Activated T-helper 17 cell treated with anti-CD3 and anti-CD28 coated beads, Interleukin-2, amount 50 U/mL, for 72 hours (primary cell): ENCODE measurements at places on chromosomes 4 and X.

GRCh38 chr4:13921805-13922204, 294.3 kb upstream of the BOD1L1 start:
- ATAC-seq, result no peak

DNA sequence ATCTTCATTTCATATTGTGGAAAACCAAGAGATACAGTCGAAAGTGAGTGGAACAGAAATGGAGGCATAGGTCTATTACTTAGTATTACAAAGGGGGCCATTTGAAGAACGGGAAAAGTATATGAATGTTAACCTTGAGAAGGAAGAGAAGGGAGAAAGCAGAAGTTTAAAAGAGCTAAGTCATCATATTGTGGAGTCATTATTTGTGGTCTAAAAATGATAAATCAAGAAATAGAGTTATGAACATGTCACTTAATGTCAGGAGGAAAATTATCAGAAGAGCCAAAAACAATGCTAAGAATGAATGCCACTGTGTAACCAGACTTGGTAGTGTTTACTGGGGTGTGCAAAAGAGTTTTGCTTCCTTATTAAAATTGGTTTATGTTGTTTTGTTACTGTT, 589.5 kb upstream of the LCORL start:
- no peak for ATAC-seq

DNA sequence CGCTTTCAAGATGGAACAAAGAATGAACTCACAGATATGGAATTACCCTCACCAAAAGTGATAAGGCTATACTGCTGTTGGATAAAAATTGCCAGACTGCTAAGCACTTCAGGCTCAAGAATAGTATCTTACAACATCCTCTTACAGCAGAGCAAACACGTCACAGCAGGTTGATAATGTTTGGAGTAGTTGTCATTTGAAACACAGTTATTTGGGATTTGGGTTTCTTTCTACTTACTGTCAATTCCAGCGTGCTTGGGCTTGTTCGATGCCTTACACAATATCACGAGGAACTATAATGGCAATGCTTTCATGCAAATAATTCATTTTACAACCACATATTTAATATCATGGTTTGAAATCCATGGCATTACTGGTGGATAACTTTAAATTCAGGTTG, 1223.7 kb upstream of the AGA start:
- ATAC-seq, result no peak

DNA sequence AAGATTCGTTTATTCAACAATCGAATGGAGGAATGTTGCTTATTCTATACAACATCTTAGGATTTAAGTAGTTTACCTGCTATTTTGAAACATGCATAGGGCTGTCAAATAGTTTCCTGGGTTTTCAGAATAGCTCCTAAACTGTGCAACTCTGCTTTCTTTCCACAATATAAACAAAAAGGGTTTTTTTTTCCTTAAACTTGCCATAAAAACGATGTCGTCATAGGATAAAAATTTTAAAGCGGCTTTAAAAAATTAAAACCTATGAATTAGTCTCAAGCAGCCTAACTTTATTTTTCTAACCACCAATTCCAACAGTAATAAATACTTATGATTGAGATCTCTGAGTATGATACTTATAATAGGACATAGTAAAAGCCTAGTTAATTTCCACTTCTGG, 21.6 kb upstream of the STIM2 start:
- no peak for ATAC-seq

GRCh38 chr4:17817027-17817426, 6.2 kb downstream of the NCAPG start:
- peak; percentile 68 for ATAC-seq

- no peak for ATAC-seq
Observed at GRCh38 chr4:105510245-105510644, 36.4 kb upstream of the PPA2 start.

GRCh38 chrX:153763989-153764755, at the start of gene PLXNB3:
PLXNB3 (plus strand) TSS chrX:153764249; CDS start chrX:153765536, 1,287 bp downstream.
- ATAC-seq, result peak; percentile 94

DNA sequence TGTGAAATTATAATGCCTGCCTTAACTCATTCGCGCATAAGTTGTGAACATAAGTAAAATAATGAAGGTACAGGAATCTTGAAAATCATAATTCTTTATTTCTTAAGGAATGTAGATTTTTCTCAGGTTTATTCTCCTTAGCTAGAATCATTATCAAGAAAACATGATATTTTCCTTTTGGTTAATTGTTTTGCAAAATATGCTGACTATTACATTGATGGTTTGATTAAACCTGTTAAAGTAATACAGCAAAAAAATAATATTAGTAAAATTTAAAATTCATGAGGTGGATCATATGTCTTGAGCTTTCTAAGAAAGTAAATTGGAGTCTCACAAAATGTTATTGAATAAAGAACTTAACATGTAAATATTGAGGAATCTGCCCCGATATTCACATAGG, 178.7 kb upstream of the TRAM1L1 start:
- no peak for ATAC-seq

- ATAC-seq, result peak; percentile 83
Observed at GRCh38 chr4:150986085-150986484, 29.0 kb downstream of the LRBA start.

GRCh38 chrX:10233173-10233572, 76.4 kb downstream of the CLCN4 start:
- no peak for ATAC-seq

DNA sequence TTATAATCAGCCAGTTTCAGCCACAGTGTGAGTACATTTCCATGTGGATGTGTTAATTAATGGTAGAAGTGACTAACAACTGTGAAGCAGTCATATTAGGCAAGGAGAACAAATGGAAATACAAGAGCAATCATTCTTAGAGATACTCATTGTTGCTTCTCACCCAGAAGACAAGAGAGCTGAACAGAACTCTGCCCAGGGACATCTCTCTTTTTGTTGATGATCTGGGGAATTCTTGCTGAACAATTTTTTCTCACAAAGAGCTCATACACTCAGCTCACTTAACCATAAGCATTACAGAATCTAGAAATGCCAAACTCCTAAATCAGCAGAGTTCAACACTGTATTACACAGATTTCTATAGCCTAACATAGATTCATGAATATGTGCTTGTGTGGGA, 150.1 kb downstream of the COMMD8 start:
- peak; percentile 38 for ATAC-seq

DNA sequence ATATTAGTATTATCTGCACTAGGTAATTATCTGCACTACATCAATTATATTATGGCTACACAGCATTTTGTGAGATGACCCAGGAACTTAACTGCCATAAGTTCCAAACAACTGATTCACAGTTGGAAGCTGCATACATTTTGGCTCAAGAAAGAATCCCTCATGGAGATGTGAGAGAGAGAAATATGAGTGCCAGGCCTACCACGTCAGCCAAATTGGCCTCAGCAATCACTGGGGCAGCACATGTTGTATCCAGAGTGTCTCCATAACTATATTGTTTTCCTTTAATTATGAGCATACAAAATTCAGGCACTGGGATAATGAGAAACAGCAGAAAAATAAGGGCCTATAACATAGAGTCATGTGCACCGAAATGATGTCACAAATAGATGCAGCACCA, 174.2 kb upstream of the DMD start:
- no peak for ATAC-seq

DNA sequence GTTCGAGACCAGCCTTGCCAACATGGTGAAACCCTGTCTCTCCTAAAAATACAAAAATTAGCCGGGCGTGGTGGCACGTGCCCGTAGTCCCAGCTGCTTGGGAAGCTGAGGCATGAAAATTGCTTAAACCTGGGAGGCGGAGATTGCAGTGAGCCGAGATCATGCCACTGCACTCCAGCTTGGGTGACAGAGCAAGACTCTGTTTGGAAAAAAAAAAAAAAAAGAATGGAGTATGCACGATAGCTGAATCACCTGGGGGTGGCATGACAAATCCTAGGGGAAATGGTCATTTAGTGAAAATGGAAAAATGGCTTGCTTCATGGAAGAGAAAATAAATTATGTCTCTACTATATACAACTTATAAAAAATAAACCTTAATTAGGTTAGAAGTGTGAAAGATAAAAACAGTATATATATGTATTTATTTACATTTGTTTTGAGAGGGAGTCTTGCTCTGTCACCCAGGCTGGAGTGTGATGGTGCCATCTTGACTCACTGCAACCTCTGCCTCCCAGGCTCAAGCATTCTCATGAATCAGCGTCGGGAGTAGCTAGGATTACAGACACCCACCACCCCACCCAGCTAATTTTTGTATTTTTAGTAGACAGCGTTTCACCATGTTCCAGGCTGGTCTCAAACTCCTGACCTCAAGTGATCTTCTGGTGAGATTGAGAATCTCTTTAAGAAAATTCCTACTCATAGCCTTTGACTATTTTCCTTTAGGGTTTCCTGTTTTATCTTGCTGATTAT, 19.3 kb upstream of the ING2 start:
- no peak for ATAC-seq

GRCh38 chr4:77418333-77418732, 187.3 kb upstream of the CXCL13 start:
- peak; percentile 26 for ATAC-seq
